Left ventricle myocardium superior (tissue), 1 donor: ENCODE measurements at places on chromosomes 1 and 21.

DNA sequence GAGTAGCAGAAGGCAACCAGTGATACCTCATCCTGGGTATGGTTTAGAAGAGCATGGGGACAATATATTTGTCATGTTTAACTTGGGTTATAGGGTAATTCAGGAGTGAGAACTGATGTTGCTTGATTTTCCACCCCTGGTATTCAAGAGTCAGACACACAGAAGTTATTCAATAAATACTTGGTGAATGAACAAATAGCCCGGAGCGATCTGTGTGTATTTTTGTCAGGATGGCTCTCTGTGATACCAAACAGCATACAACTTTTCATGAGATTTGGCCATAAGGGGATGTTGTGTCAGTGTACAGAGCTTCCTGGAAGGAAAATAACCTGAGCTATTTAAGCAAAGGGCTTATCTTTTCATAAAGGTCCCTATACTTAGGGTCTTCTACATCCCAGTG, 270.2 kb upstream of the C1orf87 start:
- no peak for DNase-seq

- DNase-seq = no peak
Measured at GRCh38 chr21:39776589-39776988, 31.6 kb downstream of the IGSF5 start.

DNA sequence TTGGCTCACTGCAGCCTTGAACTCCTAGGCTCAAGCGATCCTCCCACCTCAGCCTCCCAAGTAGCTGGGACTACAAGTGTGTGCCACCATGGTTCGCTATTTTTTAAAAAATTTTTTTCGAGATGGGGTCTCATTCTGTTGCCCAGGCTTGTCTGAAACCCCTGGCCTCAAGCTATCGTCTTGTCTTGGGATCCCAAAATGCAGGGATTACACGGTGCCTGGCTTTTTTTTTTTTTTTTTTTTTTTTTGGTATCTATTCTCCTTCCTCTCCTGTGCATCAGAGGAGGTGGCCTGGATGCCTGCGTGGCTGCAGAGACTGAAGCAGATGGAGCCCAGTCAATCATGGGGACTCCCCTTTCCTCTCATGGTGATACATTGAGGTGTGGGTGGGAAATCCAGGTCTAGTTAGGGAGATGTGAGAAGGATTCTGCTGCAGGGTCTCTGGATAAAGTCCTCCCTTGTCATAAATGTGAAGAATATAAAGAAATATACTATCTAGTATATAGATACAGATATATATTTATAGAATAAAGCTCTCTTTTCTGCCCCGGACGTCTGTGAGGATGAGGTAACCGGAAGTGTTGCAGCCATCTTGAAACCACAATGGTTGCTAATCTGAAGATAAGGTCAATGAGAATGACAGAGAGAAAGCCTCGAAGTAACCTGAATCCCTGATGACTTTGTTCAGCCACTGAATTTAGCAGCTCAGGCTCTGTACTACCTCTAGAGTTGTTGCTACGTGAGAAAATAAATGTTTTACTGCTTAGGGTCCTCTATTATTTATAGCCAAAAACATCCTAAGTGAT, 19.5 kb upstream of the RGSL1 start:
- DNase-seq = no peak

DNA sequence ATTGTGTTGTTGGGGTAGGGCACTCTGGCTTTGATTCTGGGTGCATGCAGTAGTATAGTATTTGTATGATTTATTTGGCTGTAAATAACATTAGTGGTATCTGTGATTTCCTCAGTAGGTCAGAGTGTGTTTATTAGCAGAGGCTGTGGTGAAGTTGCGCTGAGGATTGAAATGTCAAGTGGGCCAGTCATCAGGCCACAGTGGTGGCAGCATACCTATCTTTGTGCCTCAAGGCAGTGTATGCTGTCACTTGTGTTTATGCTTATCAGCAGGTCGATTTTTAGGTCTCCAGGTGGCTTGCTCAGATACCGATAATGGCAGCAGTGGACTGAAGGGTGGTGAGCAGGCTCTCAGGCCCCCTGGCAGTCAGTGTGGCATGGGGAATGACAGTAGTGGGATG, 11.3 kb downstream of the LY9 start:
- DNase-seq = no peak

- no peak for DNase-seq
Measured at GRCh38 chr1:207973898-207974568, 63.1 kb upstream of the CD34 start.

DNA sequence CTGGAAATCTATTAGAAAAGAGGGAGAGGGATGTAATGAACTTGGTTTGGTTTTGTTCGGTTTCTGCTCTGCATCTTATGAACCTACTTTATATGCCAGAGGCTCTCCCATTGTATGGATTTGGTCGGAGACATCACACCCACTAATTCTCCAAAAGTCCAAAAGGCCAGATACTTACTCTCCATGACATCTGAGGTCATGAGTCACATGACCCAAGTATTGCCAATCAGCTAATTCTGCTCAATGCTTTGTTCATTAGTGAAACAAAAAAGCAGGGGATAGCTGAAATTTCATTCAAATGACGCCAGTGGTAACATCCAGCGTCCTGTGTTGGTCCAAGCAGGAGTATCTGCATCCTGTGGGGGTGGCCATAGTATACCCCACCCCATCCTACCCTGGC, 173.6 kb downstream of the TRIM33 start:
- no peak for DNase-seq

- peak; percentile 40 for DNase-seq
Measured at GRCh38 chr1:178932552-178932906, 61.7 kb upstream of the ANGPTL1 start.

GRCh38 chr1:201536558-201536957, 2.4 kb upstream of the NAV1 start:
- peak; percentile 56 for DNase-seq

DNA sequence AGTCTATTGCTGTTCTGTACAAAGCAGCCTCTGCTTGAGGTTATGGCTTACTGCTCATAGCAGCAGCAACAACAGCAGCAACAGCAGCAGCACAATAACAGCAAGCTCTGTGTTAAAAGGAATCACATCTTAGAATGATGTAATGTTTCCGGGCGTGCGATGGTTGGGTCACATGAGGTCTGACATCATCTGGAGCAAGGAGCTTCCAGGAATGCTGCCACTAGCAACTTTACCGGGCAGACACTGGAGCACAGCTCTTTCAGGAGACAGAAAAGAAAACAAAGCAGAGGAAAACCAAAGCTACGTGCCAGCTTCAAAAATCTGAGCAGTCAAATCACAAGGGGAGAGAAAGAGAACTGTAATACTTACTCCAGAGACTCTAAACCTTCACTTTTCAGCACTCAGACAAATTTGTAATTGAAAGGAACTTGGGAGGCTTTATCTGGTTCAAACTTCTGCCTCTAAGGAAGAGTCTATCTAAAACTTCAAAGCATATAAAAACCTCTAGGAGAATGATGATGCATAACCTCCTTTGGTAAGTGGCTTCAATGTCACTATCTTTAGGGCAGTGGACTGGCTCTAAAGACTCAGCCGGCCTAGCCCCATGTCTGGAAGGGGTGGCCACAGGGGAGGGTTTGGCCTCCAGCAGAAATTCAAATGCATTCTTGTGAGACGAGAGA, 28.3 kb upstream of the RAB3GAP2 start:
- DNase-seq = peak; percentile 64

DNA sequence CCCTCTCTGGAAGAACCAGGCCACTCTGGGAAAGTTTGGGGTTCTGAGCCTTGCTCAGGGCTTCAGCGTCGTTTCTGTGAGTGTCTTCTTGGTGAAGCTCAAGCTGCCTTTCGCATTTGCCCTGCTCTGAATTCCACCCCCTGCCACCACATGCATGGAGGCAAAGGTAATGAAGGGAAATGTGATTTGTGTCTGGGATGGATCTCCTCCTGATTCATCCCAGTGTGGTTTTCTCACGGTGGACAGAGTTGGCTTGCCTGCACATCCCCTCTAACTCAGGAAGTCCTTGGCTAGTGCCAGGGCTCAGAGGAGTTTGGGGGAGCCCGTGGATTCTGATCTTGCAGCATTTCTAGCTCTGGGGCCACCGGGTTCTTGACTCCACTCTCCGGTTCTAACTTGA, 173.6 kb upstream of the RAB4A start:
- DNase-seq = no peak

DNA sequence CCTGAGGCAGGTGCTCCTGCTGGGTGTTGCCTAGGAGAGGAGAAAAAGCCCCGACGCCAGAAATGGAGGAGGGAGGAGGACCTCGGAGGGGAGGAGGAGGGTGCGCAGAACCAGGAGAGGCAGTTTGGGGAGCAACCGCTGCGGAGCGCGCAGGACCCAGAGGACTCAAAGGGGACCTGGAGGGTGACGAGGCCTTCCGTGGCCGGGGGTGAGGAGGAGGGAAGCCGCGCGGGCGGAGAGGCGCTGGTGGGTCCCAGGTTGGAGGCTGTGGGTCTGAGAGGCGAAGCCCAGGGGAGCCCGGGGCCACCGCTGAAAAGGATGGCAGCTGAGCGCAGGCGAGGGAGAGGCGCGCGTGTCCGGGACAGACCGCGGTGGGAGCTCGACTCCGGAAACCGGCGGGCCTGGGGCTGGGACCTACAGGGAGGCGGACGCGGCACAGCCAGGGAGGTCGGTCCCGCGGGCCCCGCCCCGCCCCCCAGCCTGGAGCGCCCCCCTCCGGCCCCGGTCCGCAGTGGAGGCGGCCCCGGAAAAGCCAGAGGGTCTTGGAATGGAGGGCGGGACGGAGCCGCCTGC, 15.1 kb downstream of the RNF223 start:
- DNase-seq = no peak

DNA sequence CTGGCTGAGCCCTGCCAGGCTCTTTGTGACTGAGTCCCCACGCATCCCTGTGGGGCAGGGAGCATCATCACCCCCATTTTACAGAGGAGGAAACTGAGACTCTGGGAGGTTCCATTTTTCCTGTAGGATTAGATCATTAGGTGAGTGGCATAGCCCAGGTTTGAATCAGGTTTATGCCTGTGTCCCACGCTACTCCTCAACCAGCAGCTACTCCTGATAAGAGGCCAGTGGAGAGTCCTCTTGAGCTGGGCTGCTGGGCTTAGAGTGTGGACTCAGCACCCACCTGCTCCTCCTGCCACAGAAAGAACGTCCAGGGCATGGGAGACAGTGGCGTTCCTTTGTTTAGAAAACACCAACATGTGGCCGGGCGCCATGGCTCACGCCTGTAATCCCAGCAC, 30.7 kb downstream of the TNFRSF1B start:
- no peak for DNase-seq

GRCh38 chr1:29057700-29058099, 66.0 kb downstream of the TMEM200B start:
- DNase-seq = no peak

GRCh38 chr1:62307895-62308492, 11.2 kb downstream of the KANK4 start:
- no peak for DNase-seq

DNA sequence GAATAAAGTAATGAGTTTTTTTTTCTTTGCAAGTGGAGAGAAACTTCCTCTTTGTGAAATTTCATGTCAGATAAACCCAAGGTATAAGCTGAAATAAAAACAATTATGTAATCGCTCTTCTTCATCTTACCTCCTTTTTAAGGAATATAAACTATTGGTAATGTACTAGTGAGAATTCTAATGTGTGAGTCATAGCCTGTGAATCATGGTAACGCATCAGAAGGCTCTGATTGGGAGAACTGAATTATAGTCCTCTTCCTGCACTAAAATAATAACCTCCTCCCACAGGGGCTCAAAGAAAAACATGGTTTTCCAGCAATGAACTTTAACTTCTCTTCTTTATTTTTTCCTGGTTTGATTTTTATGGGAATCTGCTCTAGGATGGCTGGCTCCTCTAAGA, 57.1 kb upstream of the COX20 start:
- DNase-seq = no peak

DNA sequence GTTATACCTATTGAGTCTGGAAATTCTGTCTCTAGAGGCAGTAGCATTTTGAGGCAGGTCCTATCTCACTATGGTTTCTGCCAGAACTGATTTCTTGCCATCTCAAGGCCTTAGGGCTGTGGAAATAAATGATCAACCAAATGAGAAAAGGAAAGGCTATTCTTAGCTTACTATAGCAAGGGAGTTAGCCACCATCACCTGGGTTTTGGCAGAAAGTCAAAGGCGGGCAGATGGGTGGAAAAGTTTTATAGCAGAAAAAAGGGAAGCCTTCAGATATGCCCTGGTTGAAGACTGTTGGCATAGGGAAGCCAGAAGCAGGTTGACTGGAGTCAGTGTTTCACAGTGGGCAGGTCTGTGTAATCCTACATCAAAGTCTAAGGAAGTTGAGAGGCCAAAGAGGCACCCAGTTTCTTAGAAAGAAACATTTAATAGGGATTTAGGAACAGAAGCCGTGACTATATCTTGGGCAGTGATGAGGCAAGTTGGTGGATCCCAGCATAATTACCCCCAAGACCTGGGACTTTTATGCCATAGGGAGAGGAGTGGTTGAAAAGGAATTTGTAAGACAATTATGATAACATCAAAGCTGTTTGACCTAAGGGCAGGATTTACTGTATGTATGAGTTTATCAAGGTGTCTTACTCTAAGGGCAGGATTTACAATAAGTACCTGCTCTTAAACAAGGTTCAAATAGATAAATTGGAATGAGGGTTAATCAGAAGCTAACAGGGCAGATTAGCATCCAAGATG, 29.7 kb downstream of the CTH start:
- DNase-seq = no peak

DNA sequence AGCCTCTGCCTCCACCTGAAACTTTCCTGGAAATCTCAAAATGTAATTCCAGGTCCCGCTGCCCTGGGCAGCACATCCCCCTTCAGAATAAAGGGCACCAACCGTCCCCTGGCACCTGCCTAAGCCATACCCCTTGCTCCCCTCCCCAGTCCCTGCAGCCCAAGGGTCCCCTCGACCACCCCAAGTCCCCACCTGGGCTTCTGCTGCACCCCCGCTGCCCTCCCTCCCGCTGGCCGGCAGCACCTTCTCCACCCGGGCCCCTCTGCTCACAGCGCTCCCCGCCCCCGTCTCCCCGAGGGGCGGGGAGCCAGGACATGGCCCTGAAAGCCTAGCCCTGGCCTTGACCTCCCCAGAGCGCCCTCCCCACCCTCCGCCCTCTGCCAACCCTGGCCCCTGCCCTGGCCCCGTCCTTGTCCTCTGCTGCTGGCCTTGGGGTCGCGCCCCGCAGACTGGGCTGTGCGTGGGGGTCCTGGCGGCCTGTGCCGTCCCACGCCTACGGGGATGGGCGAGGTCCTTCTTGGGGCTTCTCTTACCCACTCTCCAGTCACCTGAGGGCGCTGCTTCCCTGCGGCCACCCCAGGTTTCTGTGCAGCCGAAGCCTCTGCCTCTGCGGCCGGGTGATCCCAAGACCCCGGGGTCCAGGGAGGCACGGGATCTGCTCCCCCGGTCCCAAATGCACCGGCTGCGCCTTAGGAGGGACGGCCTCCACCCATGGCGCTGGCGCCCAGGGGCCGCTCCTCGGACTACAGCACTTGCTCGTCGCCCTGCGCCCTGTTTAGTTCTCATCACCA, 41.7 kb downstream of the WDR4 start:
- peak; percentile 32 for DNase-seq

- no peak for DNase-seq
Measured at GRCh38 chr1:198465201-198466144, 75.0 kb downstream of the ATP6V1G3 start.

DNA sequence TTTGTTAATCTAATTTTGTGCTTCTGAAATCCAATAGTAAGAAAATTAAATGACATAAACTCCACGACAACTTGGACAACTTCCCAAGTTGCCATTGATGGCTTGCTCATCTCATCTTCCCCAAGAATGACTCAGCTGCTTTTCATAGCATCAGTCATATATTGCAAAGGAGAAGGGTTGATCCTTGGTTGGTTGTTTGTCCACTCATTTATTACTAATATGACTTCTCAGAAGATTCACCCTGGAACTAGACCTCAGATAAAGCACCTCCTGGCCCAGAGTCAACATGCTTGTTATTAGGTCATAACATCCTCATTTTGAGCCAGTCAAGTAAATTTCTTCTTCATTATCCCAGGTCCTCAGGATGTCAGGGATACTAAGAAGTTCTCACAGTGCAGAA, 2.3 kb upstream of the LCE3D start:
- no peak for DNase-seq

- no peak for DNase-seq
Measured at GRCh38 chr1:28326515-28326914, 2.3 kb upstream of the MED18 start.
